ENCODE measurements at places on chromosomes 11 and 22.

DNA sequence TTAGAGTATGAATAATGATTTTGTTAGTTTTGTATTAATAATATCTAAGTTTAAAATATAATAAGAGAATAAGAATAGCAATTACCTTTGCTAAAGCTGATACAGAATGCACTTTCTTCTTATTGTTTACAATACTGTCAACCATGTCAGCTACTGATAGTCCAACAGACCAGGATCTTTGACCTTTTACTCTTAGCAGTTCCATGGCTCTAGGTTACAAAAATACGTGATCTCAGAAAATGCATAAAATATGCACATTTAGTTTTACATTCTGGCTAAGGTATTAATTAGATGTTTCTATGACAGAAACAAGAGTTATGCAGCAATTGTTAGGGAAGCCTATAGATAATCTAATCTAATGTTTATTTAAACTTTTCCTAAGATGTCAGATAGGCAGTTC is 7.5 kb upstream of the TSG101 start:
- DNase-seq: no peak

- no peak for DNase-seq
These were observed 166.6 kb downstream of the NXPE2 start for GRCh38 chr11:114844896-114845295.

GRCh38 chr11:63639199-63639832 is 25.1 kb upstream of the PLAAT3 start:
- no peak for DNase-seq

DNA sequence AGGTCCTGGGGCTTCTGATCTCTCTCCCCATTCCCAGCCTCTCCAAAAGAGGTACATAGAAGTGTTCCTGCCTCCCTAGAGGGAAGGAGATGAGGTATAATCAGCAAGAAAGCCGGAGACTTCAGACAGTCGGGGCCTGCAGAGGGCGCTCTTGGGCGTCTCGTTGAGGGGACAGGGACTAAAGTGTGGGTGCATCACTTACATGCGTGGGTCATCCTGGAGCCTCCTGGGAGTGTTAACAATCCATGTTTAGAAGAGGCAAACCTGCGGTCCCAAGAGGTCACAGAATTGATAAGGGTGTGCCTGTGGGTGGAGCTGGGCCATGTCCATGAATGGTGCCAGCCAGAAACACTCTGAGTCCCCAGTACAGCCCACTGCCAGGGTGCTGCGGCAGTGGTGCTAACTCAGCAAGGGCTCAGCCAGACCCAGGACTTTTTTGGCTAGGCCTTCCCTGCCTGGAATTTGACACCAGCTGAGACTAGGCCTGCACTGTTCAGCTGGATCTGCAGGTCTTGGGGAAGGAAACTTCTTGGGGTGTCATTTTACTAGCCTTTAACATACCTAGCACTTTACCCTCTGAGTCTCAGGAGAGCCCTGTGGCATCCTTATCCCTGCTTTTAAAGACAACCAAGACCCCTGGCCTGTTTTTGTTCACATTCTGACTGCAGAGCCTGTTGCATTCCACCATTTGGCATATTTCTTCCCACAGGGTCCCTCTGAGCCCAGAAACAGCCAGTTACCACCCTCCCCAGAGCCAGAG is 5.5 kb downstream of the YDJC start:
- DNase-seq: peak; percentile 20

GRCh38 chr22:48135592-48135991 is 1373.1 kb downstream of the TBC1D22A start:
- no peak for DNase-seq

DNA sequence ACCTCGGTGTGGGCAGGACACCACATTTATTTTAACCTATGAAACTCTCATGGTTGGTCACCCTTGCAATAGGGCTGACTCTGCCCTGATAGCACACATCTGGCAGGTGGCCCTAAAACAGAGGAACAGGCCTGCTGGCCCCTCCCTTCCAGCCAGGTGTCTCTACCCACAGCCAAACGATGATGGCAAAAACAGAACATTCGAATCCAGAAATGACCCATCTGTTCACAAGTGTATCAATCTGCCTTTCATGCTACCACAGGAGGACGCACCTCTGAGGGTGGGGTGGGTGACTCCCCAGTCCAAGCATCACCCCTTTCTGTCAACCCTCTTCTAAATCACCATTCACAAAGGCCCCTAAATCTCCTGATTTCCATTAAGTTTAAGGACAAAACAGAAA is 118.1 kb downstream of the ETS1 start:
- DNase-seq: no peak

GRCh38 chr11:83252266-83252665 is 33.9 kb downstream of the CCDC90B start:
- no peak for DNase-seq

DNA sequence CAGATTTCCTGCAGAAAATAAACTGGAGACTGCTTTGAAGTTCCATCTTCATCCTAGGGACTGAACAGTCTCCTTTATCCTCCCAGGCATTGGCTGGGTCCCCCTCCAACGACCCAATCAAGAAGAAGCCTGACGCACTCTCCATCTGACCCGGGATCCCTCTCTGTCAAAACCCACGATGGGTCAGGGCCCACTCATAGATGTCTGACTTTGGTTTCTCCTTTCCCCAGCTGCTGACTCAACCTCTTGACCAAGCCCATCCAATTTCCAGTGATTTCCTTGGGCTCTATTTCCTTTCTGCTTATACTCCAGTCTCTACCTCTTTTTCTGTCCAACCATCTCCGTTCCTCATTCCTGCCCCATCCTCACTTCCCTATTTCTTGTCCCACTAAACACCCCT is 189.7 kb downstream of the MIAT start:
- DNase-seq: no peak

- no peak for DNase-seq
These were observed 3.9 kb downstream of the IFITM10 start for GRCh38 chr11:1746511-1746931.

GRCh38 chr22:24265734-24266133 is 4.9 kb upstream of the SPECC1L start:
- no peak for DNase-seq

GRCh38 chr11:32418836-32419235 is 16.5 kb downstream of the WT1 start:
- DNase-seq: no peak

DNA sequence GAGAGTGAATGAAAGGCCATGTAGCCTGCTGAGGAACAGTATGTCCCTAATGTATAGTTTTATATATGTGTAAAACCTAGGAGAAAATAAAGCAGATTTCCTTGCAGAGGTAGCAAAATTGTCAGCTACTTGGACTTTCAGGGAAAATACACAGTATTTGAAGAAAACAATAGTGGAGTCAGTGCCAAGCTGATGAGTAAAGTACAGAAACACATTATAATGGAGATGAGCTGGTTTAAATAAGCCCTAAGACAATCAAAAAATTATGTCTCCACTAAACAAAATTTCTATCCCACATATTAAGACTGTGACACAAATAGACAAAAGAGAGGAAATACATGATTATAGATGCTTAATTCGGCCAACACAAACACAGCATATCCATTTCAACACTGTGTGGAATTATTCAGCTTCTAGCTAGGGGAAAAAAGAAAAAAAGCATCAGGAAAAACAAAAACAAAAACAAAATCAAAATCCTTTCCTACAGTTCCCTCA is 75.9 kb downstream of the MAML2 start:
- DNase-seq: no peak

DNA sequence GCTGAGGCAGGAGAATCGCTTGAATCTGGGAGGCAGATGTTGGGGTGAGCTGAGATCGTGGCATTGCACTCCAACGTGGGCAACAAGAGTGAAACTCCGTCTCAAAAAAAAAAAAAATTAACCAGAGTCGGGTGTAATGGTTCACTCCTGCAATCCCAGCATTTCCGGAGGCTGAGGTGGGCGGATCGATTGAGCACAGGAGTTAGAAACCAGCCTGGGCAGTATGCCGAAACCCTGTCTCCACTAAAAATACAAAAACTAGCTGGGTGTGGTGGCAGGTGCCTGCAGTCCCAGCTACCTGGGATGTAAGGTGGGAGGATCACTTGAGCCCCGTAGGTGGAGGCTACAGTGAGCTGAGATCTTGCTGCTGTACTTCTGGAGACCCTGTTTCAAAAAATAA is 1.5 kb downstream of the RANGAP1 start:
- DNase-seq: no peak

DNA sequence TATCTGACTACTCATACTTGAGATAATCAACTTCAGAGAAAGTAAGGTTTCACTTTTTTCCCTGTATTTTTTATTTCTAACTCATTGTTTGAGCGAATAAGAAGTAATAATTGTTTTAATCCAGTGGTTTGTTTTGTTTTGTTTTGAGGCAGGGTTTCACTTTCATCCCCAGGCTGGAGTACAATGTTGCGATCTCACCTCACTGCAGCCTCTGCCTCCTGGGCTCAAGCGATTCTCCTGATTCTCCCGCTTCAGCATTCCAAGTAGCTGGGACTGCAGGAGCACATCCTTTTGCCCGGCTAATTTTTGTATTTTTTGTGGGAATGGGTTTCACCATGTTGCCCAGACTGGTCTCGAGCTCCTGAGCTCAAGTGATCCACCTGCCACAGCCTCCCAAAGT is 8.6 kb downstream of the GTF2H1 start:
- DNase-seq: no peak

- no peak for DNase-seq
These were observed 136.9 kb downstream of the FEZ1 start for GRCh38 chr11:125359130-125359529.

- DNase-seq: no peak
These were observed 22.0 kb upstream of the GRAMD1B start for GRCh38 chr11:123407996-123408597.

DNA sequence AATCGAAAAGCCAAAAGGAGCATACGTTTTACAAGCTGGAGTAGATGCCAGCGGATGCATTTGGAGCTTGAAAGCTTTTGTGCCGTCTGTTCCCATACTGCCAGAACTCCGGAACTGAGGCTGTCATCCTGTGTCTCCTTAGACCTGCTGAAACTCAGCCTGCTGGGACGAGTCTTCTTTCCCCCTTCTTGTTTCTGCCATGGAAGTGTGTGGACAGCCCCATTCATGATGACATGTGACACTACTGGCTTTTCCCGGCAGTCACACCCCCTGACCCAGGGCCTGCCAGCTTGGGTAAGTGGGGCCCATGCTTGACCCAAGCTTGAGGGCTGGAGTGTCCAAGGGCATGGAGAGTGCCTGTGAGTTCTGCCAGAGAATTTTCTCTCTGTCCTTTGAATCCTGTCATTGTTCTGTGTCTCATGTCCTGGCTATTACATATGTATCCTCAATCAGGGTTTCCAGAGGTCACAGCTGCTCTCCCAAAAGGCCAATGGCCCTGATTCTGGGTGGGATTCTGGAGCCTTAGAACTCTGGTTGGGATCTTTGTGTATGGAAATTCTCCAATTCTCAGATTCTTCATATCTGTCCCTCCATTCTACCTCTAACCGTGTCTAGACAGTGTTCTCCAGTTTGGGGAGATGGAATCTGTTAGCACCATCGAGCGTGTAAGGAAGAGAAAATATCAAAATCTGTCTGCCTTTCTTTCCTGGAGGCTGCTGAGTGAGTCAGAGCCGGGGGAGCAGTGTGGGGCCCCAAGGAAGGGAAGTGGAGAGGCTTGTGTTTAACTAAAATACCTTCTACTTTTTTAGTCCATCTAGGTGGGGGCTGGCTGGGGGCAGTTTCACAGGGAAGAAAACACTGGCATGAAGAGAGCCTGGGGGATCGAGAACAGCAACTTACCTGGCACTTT is 73.2 kb downstream of the KIAA1671 start:
- no peak for DNase-seq

DNA sequence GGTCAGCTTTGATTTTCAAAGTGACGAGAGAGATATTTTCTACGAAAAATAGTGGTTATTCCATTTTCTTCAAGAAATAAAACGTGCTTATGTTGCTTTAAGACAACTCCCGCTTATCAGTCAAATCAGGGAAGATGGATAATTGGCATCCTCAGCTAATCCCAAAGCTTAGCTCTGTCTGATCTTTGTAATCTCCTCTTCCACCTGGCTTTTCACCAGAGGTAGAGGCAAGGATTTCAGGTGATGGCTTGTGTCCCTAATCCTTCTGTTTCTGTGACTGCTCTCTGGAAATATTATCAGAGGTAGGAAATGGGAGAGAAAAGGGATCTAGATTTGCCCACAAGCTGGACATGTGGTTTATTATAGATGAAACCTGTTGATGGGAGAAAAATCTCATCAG is 78.9 kb downstream of the DBX1 start:
- no peak for DNase-seq

DNA sequence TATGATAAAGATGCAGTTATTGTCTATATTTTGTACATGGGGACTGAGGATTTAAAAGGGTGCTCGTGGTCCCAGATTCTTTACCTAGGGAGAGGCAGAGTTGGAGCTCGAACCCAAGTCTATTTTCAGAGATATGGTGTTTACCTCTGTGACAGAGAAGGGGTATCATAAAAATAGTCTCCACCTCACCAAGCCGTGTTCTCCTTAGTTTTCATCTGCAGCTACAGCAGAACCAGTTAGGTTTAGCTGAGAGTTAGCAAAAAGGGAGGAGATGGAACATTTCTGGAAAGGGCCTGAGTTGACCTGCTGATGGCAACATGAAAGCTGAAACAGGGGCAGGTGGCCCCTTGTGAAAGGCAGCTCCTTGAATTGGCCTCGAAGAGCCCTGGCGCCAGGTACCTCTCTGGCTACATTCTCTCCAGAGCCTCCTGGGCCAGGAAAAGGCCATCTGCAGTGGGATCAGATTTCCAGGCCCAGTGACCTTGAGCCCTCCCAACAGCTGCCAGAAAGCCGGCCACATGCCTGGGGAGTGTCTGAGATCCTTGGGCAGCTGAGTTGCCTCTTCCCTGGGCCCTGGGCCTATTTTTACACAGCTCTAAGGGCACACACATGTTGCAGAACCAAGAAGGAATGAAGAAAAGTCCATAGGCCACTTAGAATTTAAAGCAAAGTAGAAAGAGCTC is 136.6 kb downstream of the NAV2 start:
- DNase-seq: no peak

DNA sequence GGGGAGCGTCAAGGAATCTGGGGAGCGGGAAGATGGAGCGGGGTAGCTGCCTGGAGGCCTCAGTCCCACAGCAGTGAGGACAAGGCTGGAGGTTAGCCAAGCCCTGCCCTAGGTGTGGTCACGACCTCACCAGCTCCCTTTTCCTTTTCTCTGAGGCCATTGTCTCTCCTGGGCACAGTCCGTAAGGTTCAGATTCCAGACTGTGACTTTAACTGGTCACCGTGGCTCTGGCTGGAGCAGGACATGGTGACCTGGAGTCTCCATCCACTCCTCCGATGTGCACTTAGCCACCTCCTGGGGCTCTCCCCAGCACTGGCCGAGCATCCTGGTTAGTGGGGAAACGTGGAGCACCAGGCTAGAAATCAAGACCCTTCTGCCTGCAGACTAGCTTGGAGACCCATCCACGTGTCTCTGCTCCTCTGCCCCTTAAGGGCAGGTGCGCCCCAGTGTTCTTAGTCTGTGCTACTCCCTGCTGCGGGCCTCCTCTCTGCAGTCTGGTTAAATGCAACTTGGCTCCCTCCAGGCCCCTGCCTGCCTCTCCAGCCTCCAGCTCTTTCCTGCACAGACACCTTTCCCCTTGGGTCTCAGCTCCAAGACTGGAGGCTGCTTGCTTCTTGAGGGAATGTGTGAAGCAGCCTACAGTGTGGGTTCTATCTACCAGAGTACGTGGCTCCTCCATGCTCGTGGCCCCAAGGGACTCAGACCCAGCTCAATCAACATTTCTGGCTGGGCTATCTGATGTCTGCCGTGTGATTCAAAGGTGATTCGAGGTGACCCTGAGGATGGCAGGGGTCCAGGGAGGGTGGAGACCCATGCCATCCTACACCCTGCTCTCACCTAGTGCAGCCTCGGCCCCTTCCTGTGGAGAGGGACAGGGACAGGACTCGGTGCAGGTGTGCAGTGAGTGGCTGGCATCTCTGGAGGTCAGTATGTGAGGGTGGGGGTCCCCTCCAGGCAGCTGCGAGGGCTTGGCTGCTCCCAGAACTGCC is 5.2 kb downstream of the SLC25A1 start:
- DNase-seq: no peak

Data from effector CD8-positive, alpha-beta T cell (primary cell).